Smooth muscle cell of bladder (primary cell): ENCODE measurements at places on chromosomes 13 and 19. TPM values are rescaled to one million over a fixed set of nuclear protein-coding genes. Genes with fewer than 3 reads are reported as not detected.

The MEIOSIN gene
- total RNA-seq, result not detected in 2 replicates

The CABP5 gene
- not detected in 2 replicates for total RNA-seq

The C5AR1 gene
- 0.09 TPM in 1 of 2 replicates, not detected in the other for total RNA-seq

The POU2F2 gene
- under 0.01 TPM in 2 replicates for total RNA-seq

The CBARP gene
- 1.00 and 1.8 TPM in 2 replicates for total RNA-seq

The SIAH3 gene
- not detected in 2 replicates for total RNA-seq

The ZNF253 gene
- total RNA-seq, result 2.3 and 3.7 TPM in 2 replicates

The EXOC3L2 gene
- total RNA-seq, result under 0.01 and 0.09 TPM in 2 replicates

The CEACAM19 gene
- total RNA-seq, result 2.0 and 2.4 TPM in 2 replicates

The PCDH8 gene
- total RNA-seq, result not detected in 2 replicates

The CGB8 gene
- total RNA-seq, result not detected in 2 replicates

The ADM5 gene
- 0.28 and 0.46 TPM in 2 replicates for total RNA-seq

The ZNF136 gene
- 5.8 and 8.0 TPM in 2 replicates for total RNA-seq

The C19orf67 gene
- not detected in 2 replicates for total RNA-seq

The EVI5L gene
- total RNA-seq, result 13.5 and 14.7 TPM in 2 replicates

The GRK1 gene
- under 0.01 TPM in 1 of 2 replicates, not detected in the other for total RNA-seq

The PLPP2 gene
- 14.4 and 22.1 TPM in 2 replicates for total RNA-seq

The CGB5 gene
- total RNA-seq, result not detected in 2 replicates

The MEIS3 gene
- total RNA-seq, result 81.5 and 86.7 TPM in 2 replicates

The LILRB3 gene
- not detected in 2 replicates for total RNA-seq

The OR7D2 gene
- total RNA-seq, result not detected in 2 replicates

The MISP3 gene
- total RNA-seq, result 0.28 TPM in 2 replicates

The LILRA1 gene
- total RNA-seq, result not detected in 2 replicates

The ATP7B gene
- 1.1 and 2.3 TPM in 2 replicates for total RNA-seq

The MAST1 gene
- 0.18 and 0.28 TPM in 2 replicates for total RNA-seq

The CATSPERD gene
- total RNA-seq, result not detected in 2 replicates

The ZNF112 gene
- total RNA-seq, result 6.8 and 8.6 TPM in 2 replicates

The ATP4A gene
- total RNA-seq, result not detected in 2 replicates

The CALR3 gene
- total RNA-seq, result 0.14 TPM in 1 of 2 replicates, not detected in the other

The SIPA1L3 gene
- total RNA-seq, result 6.5 and 9.4 TPM in 2 replicates

The A1BG gene
- 8.7 and 12.5 TPM in 2 replicates for total RNA-seq

The TNFSF13B gene
- 11.7 and 16.6 TPM in 2 replicates for total RNA-seq

The FXYD7 gene
- not detected in 2 replicates for total RNA-seq

The FCAR gene
- not detected in 2 replicates for total RNA-seq

The ZNF221 gene
- 6.8 and 7.4 TPM in 2 replicates for total RNA-seq

The COQ8B gene
- 28.5 and 36.7 TPM in 2 replicates for total RNA-seq

The C19orf25 gene
- total RNA-seq, result 19.2 and 19.6 TPM in 2 replicates

The PRTN3 gene
- not detected in 2 replicates for total RNA-seq

The OR4F17 gene
- under 0.01 TPM in 1 of 2 replicates, not detected in the other for total RNA-seq

The ZSCAN1 gene
- total RNA-seq, result not detected in 2 replicates

The SLC25A41 gene
- total RNA-seq, result not detected in 2 replicates

The NLRP5 gene
- not detected in 2 replicates for total RNA-seq

The APOC4 gene
- not detected in 2 replicates for total RNA-seq

The SRRM5 gene
- total RNA-seq, result not detected in 2 replicates

The ZNF565 gene
- total RNA-seq, result 4.6 and 5.6 TPM in 2 replicates

The OR10H1 gene
- not detected in 2 replicates for total RNA-seq

The FRY gene
- total RNA-seq, result 15.0 and 28.7 TPM in 2 replicates

The BRME1 gene
- 0.14 and 0.55 TPM in 2 replicates for total RNA-seq

The THSD8 gene
- 0.46 TPM in 1 of 2 replicates, not detected in the other for total RNA-seq

The SYCN gene
- total RNA-seq, result not detected in 2 replicates

The ADAMTS10 gene
- total RNA-seq, result 6.3 and 10.2 TPM in 2 replicates

The FPR3 gene
- under 0.01 TPM in 2 replicates for total RNA-seq

The KLK4 gene
- total RNA-seq, result not detected in 2 replicates

The CEACAM7 gene
- not detected in 2 replicates for total RNA-seq

The GPR12 gene
- not detected in 2 replicates for total RNA-seq
